ENCODE measurements at places on chromosomes 6 and 20.

DNA sequence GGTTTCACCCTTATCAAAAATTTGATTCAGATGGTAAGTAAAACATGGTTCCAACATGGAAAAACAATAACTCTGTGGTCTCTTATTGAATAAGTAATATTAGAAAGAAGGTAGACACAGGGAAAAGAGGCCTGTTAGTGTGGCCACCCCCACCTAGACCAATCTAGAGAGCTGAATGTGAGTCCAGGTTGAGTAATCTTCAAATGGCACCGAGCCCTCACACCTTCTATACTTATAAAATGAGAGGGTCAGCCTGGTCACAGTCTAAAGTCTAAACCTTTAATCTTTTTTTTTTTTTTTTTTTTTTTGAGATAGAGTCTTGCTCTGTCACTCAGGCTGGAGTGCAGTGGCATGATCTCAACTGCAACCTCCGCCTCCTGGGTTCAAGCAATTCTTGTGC, 6.9 kb downstream of the FAM184A start:
- H3K27ac ChIP-seq = no peak overlapping the region
- no peaks in the 10 kb centered on the region for H3K27me3 ChIP-seq
- no peak overlapping the region for H3K4me3 ChIP-seq
- no peak for DNase-seq
- no peaks in the 10 kb centered on the region for H3K36me3 ChIP-seq

GRCh38 chr6:114142258-114142657, 171.3 kb upstream of the HDAC2 start:
- H3K27ac ChIP-seq = no peak overlapping the region
- no peaks in the 10 kb centered on the region for H3K4me1 ChIP-seq

GRCh38 chr6:81172056-81172740, 580.3 kb downstream of the TENT5A start:
- no peaks in the 10 kb centered on the region for H3K36me3 ChIP-seq
- DNase-seq = no peak
- no peaks in the 10 kb centered on the region for H3K4me1 ChIP-seq

DNA sequence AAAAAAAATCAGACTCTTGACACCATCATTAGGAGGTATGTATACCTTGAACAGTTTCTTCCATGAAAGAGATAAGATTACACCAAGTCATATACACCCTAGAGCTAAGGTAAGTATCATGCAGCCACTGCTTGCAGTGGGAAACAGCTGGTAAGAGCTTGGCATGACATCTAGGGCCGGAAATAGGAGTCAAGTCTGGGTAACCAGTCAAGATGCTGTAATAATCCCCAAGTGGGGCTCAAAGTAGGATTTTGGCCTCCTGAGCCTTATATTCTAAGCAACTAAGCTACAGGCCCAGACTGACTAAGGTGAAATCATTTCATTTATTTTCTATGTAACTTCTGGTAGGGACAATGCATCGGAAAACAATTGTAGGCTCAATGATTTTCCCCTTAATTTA, 23.9 kb downstream of the TRERF1 start:
- no peak overlapping the region for H3K4me3 ChIP-seq
- peaks cover 55% of the 10 kb centered on the region for H3K4me1 ChIP-seq
- no peak for DNase-seq

GRCh38 chr20:12467758-12468157, 541.0 kb upstream of the SPTLC3 start:
- H3K27ac ChIP-seq = no peak overlapping the region
- H3K4me3 ChIP-seq = no peak overlapping the region
- H3K4me1 ChIP-seq = no peaks in the 10 kb centered on the region
- no peaks in the 10 kb centered on the region for H3K36me3 ChIP-seq

DNA sequence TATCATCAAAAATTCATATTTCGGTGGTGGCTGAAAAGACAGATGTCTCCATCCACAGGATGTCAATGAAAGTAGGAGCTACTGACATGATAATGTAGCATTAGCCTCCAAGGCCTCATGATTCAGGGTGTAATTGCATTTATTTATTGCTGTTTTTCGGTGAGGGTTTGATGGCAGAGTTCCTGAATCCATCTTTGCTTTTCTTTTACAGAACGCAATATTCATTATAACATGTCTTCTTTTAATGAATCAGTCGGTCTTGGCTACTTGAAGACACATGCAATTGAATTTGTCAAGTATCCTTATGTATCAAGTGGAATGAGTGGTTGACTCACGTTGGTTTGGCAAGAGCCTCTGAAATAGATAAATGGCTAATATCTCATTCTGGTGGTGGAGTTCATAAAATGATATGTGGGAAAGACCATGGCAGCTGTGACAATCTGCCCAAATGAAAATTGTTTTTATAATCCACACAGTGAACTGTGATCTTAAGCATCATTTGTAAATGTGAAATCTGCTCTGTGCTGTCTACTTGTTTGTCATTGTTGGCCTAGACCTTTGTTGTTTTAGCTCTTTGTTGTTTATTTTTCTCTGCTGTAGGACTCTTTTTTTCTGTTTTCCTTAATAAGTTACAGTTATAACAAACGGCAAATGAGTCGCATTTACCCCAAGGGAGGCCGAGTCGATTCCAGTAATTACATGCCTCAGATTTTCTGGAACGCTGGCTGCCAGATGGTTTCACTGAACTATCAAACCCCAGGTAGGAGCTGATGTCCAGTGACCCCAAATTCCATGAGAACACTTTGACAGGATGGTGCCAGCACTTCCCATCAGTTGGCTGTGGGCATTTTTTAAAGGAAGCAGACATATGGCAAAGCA, 105.7 kb upstream of the LAMP5 start:
- no peaks in the 10 kb centered on the region for H3K27me3 ChIP-seq
- no peaks in the 10 kb centered on the region for H3K36me3 ChIP-seq
- H3K27ac ChIP-seq = no peak overlapping the region
- no peaks in the 10 kb centered on the region for H3K4me1 ChIP-seq

DNA sequence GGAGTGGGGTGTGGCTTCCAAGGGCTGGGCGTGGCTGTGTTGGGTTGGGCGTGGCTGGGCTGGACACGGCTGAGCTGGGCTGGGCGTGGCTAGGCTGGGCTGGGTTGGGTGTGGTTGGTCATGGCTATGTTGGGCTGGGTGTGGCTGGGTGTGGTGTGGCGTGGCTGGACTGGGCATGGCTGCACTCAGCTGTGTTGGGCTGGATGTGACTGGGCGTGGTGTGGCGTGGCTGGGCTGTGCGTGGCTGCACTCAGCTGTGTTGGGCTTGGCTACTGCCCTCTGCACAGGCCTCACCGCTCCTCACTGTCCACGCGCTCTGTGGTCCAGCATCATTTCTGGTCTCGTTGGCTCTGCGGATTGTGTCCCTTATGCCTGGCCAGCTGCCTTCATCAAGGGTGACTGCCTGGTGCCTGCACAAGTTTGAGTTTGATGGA, 43.5 kb upstream of the SLCO4A1 start:
- DNase-seq = no peak
- H3K27me3 ChIP-seq = peaks cover 5% of the 10 kb centered on the region
- no peaks in the 10 kb centered on the region for H3K36me3 ChIP-seq
- no peak overlapping the region for H3K4me3 ChIP-seq
- H3K4me1 ChIP-seq = peaks cover 17% of the 10 kb centered on the region
- H3K27ac ChIP-seq = no peak overlapping the region

DNA sequence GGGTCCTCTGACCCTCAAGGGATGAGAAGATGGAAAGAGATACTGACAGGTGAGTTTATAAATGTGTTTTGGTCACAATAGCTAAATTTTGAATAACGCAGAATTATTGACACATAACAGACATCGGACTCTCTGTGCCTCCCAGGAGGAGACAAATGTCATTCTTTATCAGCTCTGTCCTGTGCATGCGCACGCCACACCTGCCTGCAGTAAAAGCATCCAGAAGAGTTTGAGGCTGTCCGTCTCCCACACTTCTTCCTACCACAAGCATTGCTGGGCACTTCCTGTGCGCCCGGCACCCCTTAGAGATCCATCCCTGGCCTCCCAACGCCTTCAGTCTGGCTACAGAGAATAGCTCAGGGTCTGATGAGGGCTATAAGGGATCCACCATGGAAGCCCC, 81.5 kb upstream of the CST7 start:
- H3K4me3 ChIP-seq = no peak overlapping the region
- no peak overlapping the region for H3K27ac ChIP-seq
- no peaks in the 10 kb centered on the region for H3K36me3 ChIP-seq
- DNase-seq = no peak
- no peaks in the 10 kb centered on the region for H3K27me3 ChIP-seq

- H3K27me3 ChIP-seq = no peaks in the 10 kb centered on the region
- DNase-seq = no peak
- H3K27ac ChIP-seq = no peak overlapping the region
- no peaks in the 10 kb centered on the region for H3K4me1 ChIP-seq
- no peaks in the 10 kb centered on the region for H3K36me3 ChIP-seq
Measured at GRCh38 chr6:151057061-151057460, 182.7 kb upstream of the AKAP12 start.

DNA sequence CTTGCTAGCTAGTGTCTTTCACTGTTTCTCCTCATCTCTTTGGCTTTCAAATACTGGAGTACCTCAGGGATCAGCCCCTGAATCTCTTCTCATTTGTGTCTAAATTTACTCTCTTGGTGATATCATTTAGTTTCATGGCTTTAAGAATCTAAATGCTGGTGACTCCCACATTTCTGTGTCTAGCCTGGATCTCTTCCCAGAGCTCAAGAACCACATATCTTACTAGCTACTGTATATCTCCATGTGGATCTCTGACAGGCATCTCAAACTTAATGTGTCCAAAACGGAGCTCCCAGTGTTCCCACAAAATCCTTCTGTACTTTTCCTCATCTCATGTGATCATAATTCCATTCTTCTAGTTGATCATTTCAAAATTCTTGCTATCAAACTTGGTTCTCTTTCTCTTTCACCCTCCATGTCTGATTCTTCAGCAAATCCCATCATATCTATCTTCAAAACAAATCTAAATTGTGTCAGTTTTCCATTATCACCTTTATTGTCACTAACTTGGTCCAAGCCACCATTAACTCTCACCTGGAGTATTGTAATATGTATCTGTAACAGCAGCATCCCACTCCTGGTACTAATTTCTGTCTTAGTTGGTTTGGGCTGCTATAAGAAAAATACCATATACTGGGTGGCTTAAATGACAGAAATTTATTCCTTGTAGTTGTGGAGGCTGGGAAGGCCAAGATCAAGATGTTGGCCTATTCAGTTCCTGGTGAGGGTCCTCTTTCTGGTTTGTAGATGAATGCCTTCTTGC, 45.9 kb downstream of the CCDC170 start:
- no peaks in the 10 kb centered on the region for H3K4me1 ChIP-seq
- no peak for DNase-seq
- H3K36me3 ChIP-seq = no peaks in the 10 kb centered on the region
- no peak overlapping the region for H3K4me3 ChIP-seq
- no peaks in the 10 kb centered on the region for H3K27me3 ChIP-seq

DNA sequence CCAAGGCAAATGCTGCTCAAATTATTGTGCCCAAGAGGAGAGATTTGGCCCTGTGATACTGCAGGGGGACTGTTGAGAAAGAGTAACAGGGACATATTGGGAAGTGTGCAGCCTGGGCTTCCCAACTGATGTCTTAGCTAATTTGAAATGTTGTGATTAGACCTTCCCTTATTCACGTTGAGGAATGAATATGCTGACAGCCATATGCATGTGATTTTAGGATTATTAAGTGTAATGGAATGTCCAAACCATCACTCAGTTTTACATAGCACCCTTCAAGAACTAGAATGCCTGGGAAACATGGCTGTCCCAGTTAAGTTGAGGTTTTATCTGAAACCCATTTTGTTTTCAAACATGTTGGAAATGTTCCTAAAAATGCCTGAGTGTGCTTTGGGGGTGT, 81.4 kb downstream of the CARMIL1 start:
- DNase-seq = no peak
- peaks cover under 1% of the 10 kb centered on the region for H3K4me1 ChIP-seq
- no peak overlapping the region for H3K27ac ChIP-seq
- no peak overlapping the region for H3K4me3 ChIP-seq
- no peaks in the 10 kb centered on the region for H3K36me3 ChIP-seq

GRCh38 chr20:19498756-19499155, 259.3 kb upstream of the RIN2 start:
- H3K27me3 ChIP-seq = no peaks in the 10 kb centered on the region
- no peaks in the 10 kb centered on the region for H3K4me1 ChIP-seq
- H3K36me3 ChIP-seq = no peaks in the 10 kb centered on the region
- no peak overlapping the region for H3K4me3 ChIP-seq
- DNase-seq = no peak

DNA sequence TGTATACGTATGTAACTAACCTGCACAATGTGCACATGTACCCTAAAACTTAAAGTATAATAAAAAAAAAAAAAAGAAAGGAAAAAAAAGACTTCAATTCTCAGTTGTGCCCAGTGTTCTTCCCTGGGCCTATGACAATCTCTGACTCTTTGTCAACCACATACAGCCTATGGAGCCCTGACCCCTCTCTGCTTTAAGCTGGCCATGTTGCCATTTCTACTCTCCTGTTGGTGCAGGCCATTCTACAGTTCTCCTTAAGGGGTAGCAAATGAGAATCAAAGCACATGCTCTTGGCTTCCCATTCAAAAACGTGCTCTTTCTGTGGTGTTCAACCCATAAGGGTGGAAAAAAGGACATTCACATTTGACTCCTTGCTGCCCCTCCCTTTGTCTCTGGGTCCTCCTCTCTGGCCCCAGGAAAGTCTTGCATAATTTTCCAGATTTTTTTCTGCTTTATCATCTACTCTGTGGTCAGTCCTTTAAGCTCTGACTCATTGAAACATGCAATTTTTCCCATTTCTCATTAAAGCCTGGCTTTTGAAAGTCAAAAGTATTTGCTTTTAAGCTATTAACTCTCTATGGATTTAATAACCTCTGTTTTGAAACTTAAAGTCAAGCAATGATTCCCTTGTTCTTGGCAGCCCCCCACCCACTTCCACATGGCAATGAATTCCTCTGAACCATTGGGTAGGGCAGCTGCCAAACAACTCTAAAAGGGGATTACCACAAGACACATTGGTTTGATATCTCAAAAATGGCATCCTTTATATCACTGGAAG, 208.6 kb upstream of the MCHR2 start:
- no peaks in the 10 kb centered on the region for H3K36me3 ChIP-seq
- no peak overlapping the region for H3K27ac ChIP-seq
- no peak for DNase-seq
- H3K4me3 ChIP-seq = no peak overlapping the region
- H3K27me3 ChIP-seq = no peaks in the 10 kb centered on the region

- no peaks in the 10 kb centered on the region for H3K36me3 ChIP-seq
- no peak overlapping the region for H3K27ac ChIP-seq
- H3K4me1 ChIP-seq = peaks cover 4% of the 10 kb centered on the region
- DNase-seq = no peak
Measured at GRCh38 chr6:139257821-139258398, 33.9 kb downstream of the TXLNB start.

DNA sequence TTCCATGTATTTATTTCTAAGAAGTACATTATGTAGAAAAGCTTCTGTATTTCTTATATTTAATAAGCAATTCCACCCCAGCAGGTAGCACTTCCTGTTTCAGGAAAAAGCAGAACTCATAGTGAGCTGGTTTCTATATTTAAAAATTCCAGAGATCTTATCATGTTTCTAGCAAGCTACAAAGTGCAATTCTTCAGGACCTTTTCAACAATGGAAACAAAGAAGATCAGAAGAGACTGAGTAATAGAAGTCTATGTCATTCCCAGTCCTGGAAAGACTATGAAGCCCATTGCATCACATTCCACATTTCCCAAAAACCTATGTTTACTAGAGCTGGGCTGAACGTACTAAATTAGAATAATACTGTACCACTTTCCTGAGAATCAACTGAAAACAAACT, 302.6 kb upstream of the NRSN1 start:
- H3K36me3 ChIP-seq = no peaks in the 10 kb centered on the region
- H3K27ac ChIP-seq = no peak overlapping the region
- no peaks in the 10 kb centered on the region for H3K27me3 ChIP-seq
- no peak overlapping the region for H3K4me3 ChIP-seq

GRCh38 chr20:59598625-59599310, 5.6 kb upstream of the PHACTR3 start:
- no peaks in the 10 kb centered on the region for H3K27me3 ChIP-seq
- H3K4me3 ChIP-seq = no peak overlapping the region
- DNase-seq = no peak
- no peak overlapping the region for H3K27ac ChIP-seq
- no peaks in the 10 kb centered on the region for H3K4me1 ChIP-seq
- H3K36me3 ChIP-seq = no peaks in the 10 kb centered on the region
